ENCODE measurements at places on chromosomes 11 and 22.

DNA sequence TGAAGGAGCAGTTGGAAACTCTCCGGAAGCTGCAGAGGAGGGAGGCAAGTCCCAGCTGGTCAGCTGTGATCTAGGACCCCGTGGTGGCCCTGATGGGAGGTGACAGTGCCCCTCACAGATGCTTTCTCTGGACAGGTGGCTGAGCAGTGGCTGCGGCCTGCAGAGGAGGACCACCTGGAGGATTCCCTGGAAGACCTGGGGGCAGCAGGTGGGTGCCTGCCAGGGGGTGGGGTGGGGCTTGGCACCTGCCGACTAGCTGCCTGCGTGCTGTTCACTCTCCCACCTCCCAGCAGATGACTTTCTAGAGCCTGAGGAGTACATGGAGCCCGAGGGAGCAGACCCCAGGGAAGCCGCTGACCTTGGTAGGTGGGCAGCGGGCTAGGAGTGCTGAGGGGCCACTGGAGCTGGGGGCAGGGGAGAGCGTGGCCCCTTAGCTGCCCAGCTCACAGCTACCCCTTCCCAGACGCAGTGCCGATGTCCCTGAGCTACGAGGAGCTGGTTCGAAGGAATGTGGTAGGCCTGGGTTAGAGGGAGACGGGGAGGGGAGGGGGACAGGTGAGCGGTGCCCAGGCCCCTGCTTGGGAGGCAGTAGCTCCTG, 3.1 kb downstream of the SCO2 start:
- no peak for DNase-seq

DNA sequence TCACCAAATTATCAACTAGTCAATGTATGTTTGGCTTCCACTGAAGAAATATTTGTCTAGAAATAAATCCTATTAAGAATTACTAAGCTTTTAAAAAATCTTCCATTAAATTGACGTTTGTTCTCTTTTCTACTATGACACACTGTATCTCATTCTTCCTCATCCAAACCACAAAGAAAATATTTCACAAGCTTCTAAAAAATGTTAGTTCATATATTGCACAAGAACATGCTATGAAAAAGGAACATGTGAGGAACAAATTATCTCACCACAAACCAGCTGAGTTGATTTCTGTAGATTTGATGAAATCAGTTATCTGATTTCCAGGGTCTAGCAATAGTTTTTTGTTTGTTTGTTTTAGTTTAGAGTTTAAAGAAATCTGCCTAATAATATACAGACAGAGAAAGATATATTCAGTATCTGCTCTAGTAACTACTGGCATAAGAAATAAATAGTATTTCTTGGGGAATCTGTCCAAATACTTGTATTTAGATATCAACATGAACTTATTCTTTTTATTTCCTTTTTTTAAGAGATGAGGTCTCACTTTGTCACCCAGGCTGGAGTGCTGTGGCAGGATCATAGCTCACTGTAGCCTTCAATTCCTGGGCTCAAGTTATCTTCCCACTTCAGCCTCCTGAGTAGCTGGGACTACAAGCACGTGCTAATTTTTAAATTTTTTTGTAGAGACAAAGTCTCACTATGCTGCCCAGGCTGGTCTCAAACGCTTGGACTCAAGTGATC, 161.7 kb downstream of the ATG16L2 start:
- peak; percentile 87 for DNase-seq

DNA sequence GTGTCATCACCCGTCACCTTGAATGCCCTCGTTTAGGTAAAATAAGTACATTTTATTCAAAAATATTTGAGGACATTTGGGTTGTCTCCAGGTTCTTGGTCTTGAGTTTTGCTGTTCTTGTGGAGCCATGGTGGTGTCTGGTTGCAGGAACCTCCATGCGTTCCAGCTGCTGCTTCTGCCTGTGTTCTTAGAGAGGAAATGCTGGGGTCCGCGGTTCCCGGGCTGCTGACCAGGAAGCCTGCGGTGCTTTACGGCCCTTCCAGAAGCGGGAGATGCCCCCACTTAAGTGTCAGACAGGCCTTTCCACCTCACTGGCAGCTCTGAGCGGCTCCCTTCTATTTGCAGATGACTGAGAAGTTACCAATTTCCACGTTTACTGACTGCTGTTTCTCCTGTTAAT, 66.8 kb downstream of the LRP5 start:
- no peak for DNase-seq

GRCh38 chr11:70476669-70477068, 78.3 kb downstream of the CTTN start:
- DNase-seq = no peak

DNA sequence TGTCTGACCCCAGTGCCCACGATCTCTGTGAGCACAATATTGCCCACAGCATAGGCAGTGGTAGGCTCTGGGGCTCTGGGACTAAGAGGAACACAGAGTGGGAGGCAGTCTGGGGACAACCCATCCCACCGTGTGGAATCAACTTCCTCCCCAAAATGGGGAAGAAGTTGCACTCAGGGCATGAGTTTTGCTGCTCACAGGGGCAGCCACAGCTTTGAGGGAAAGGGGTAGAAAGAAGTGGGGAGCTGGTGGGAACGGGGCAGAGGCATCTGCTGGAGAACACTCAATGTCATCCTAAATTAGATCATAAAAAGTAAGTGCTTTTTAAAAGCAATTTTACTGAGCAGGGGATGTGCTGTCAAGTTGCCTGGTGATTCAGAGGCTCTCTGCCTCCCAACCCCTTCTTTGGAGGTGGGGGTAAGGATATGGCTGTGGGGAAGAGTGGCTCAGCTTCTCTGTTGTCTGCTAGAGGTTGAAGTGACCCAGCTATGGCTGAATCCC, 233.8 kb upstream of the NCAM1 start:
- no peak for DNase-seq

DNA sequence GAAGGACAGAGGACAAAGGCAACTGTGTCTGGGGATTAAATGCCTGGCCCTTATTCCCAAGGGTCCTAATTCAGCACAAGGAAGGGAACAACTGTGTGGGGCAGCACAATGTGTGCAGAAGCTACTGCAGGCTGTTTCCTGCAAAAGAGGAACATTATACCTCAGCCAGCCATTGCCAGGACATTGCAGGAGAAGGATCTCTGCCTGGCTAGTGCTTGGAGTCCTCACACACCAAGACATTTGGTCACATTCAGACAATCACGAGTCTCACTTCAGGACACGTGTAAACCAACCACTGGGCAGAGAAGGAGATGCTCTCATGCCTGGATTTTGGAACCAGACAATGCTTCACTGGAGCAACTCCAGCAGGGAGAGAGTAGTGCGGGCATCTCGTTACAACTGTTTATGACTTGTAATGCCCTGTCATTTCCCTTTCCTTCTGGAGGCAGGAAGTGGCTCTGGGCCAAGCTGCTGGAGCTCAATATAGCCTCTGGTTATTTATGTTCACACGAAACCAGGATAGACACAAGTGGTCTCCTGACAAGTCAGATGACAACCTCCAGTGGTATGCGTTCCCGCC, 23.9 kb upstream of the ZC3H12C start:
- no peak for DNase-seq

DNA sequence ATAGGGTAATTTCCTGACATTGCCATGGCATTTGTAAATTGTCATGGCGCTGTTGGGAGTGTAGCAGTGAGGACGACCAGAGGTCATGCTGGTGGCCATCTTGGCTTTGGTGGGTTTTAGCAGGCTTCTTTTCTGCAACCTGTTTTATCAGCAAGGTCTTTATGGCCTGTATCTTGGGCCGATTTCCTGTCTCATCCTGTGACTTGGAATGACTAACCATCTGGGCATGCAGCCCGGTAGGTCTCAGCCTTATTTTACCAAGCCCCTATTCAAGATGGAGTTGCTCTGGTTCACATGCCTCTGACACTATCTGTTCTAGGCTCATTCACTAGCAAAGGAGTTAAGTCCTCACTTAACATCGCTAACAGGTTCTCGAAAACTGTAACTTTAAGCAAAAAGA, 1374.2 kb downstream of the FAM181B start:
- DNase-seq = no peak

- DNase-seq = no peak
Observed at GRCh38 chr22:42877597-42878340, 20.7 kb upstream of the ARFGAP3 start.

- DNase-seq = no peak
Observed at GRCh38 chr22:32164075-32164860, 5.2 kb upstream of the C22orf42 start.

DNA sequence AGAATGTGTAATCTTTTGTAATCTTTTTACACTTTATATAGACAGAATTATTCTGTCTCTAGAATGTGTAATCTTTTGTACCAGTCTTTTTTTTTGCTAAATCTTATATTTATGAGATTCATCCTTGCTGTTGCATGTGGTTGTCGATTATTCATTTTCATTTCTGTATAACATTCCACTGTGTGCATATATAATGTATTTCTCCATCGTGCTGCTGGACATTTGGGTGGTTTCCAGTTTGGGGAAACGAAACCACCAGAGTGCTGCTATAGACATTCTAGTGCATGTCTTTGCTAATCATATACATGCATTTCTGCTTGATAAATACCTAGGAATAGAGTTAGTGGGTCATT, 146.5 kb downstream of the GRIK4 start:
- no peak for DNase-seq

GRCh38 chr11:60018058-60018457, 1.1 kb downstream of the OOSP4B start:
- DNase-seq = no peak

DNA sequence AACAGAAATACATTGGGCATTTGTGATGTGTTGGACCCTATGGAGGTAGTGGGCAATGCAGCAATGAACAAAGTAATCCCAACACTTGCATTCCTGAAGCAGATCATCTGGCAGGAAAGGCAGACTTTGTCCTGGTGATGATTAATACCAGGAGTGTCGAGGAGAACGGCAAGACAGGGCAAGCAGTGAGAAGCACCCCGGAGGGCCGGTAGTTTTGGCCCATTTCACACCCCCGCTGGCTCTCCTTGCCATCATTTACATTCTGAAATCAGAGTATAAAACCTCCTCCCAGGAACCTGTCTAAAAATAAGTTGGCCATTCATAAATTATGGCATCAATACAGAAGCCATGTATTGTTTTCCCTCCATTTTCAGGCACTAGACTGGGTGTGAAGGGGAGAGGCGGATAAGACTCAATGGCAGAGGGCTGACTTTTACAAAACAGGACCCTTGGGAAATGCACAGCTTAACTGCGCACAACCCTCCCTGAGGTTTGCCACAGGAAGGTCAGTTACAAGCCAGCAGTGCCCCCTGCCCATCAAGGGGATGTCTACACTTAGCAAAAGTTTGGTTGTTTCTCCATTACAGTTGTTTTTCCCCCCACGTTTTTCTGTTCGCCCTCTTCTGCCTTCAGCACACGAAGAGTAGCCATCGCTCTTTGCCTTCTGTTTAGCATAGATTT, 55.6 kb downstream of the OPCML start:
- no peak for DNase-seq

GRCh38 chr22:41927813-41928212, 1.2 kb upstream of the TNFRSF13C start:
- no peak for DNase-seq

- DNase-seq = no peak
Observed at GRCh38 chr11:117572129-117572528, 224.9 kb downstream of the DSCAML1 start.

DNA sequence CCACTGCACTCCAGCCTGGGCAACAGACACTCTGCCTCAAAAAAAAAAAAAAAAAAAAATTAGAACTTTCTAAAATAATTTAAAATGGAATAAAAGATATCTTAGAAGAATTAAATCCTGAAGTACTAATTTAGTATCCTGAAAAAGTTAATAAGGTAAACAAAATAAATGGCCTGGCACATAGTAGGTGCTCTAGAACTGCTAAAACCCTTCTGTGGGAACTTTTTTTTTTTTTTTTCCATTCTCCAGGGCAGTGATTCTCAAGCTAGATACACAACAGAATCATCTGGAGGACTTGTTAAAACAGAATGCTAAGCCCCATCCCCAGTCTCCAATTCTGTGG, 65.3 kb downstream of the MAML2 start:
- DNase-seq = no peak

GRCh38 chr11:117985953-117986887, at the start of gene IL10RA:
Gene IL10RA, plus strand, starts transcription at chr11:117986394. Its CDS starts 74 bp downstream, at chr11:117986468.
- no peak for DNase-seq

- DNase-seq = no peak
Observed at GRCh38 chr11:11577932-11578911, 43.6 kb downstream of the GALNT18 start.

DNA sequence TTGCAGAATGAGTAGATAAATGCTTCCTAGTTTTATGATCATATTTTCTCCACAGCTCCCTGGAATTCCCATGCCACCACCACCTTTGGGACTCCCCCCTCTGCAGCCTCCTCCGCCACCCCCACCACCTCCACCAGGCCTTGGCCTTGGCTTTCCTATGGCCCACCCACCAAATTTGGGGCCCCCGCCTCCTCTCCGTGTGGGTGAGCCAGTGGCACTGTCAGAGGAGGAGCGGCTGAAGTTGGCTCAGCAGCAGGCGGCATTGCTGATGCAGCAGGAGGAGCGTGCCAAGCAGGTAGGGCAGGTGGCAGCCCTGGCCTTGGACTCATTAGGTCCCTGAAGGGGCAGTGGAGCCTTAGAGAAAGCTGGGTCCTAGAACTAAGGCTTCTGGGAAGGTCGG, 2.9 kb downstream of the SF3B2 start:
- DNase-seq = no peak

DNA sequence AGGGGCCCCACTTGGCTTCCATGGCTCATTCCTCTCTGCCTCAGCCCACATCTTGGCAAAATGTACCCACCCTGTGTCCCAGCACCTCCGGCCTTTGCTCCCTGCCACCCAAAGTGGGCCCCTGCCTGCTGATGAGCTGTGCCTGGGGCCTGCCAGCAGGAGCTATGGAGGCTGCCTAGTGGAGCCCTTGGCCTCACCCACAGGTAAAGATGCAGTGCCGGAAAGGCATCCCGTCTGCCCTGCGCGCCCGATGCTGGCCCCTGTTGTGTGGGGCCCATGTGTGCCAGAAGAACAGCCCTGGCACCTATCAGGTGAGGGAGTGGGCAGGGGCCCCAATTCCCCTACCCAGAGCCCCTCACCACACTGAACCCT, 1.3 kb downstream of the TBC1D10C start:
- DNase-seq = no peak

DNA sequence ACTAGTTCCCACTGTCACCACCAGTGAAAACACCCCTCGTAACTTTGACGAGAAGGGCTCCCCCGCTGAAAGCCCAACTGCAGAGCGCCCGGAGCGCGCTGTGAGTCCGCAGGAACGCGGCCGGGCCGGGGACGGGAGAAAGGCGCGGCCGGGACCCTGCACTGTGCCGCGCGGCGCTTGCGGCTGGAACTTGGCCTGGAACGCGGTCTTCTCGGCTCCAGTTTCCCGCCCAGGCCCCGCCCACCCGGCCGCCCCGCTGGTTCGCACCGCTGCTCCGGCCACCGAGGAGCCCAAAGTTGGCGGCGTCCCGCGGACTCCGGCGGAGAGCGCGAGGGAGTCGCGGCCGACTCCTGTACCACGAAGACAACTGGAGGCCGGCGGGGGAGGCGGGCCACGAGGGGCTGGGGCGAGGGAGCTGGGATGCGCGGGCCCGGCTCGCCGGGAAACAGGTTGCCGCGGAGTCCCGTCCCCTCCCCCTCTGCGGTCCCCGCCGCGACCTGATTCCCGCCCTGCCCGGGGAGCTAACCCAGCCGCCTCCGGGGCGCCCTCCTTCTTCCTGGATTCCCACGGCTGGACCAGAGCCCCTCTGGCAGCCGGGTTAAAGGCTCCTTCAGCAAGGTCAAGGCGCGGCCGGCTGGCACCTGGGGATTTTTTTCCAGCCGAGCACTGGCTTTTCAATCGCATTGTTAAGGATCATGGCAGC, 3.4 kb downstream of the TENM4 start:
- no peak for DNase-seq

GRCh38 chr22:20869234-20869633, 10.4 kb downstream of the SNAP29 start:
- no peak for DNase-seq

Measured in BJ (cell line).